Activated CD8-positive, alpha-beta memory T cell treated with anti-CD3 and anti-CD28 coated beads, Interleukin-2, amount 10 ng/mL, durations not matched to agents 7 days and 5 days (primary cell): ENCODE measurements at places on chromosomes 5 and 9. TPM values are rescaled to one million over a fixed set of nuclear protein-coding genes. Genes with fewer than 3 reads are reported as not detected.

Gene CHD1
- total RNA-seq: 40.9 TPM

Gene DOK3
- total RNA-seq: 3.3 TPM

Gene GABRB2
- total RNA-seq: not detected

Gene ZNF883
- not detected for total RNA-seq

Gene SPINK5
- total RNA-seq: not detected

Gene SERF1A
- 6.2 TPM for total RNA-seq

DNA sequence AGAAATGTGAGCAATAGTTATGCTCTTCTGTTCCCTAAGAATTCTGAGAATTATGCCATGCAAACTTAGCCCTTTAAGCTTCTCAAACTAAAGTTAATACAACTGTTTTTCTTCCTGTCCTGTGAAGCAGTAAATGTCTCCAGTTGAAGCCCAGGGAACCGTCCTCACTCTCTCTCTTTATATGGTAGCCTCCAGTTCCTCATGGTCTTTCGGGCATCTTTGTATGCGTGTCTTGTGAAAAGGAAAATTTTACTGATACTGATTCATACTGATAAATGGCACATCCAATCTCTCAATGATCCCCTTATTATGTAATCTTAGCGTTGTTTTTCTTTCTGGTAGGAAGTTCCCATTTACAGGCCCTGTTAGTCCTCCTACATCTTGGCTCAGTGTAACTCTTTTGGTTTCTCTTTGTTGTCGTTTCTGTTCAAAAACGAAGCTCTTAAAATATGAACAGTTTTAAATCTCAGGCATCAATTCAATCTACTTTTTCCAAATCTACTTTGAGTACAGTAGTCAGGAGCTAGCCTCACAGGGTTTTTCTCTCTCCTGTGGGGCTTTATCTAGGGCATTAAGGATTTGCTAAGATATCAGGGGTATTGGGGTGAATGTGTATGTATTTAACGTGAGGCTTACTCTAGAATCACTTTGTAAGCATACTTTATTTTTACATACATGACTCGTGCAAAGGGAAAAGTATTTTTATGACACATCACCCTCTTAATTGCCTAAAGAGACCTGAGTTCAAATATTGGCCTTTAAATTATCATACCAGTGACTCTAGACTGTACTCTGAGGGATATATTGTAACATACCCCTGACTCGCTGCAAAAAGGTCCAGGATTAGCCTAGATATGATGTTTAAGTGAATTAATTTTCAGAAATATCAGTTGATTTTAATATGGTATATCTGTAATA is 258.0 kb downstream of the NR3C1 start:
- no peak overlapping the region for H3K27ac ChIP-seq
- no peak overlapping the region for H3K4me3 ChIP-seq
- H3K27me3 ChIP-seq: no peaks in the 10 kb centered on the region
- H3K36me3 ChIP-seq: peaks cover 22% of the 10 kb centered on the region

- no peaks in the 10 kb centered on the region for H3K4me1 ChIP-seq
- no peak overlapping the region for H3K27ac ChIP-seq
- no peak overlapping the region for H3K4me3 ChIP-seq
- no peaks in the 10 kb centered on the region for H3K27me3 ChIP-seq
- no peaks in the 10 kb centered on the region for H3K36me3 ChIP-seq
- no peak for DNase-seq
These were observed 139.3 kb downstream of the EMB start for GRCh38 chr5:50301756-50302155.

- no peaks in the 10 kb centered on the region for H3K4me1 ChIP-seq
- H3K36me3 ChIP-seq: no peaks in the 10 kb centered on the region
- no peak overlapping the region for H3K4me3 ChIP-seq
- no peaks in the 10 kb centered on the region for H3K27me3 ChIP-seq
- no peak for DNase-seq
These were observed 86.1 kb upstream of the PTPN3 start for GRCh38 chr9:109584205-109584604.

GRCh38 chr9:97617939-97618416 is 15.2 kb downstream of the TSTD2 start:
- H3K27me3 ChIP-seq: no peaks in the 10 kb centered on the region
- peak overlapping the region; percentile 46 for H3K27ac ChIP-seq
- no peak overlapping the region for H3K4me3 ChIP-seq
- peaks cover 16% of the 10 kb centered on the region for H3K4me1 ChIP-seq
- H3K36me3 ChIP-seq: peaks cover 28% of the 10 kb centered on the region

GRCh38 chr5:55495216-55495615 is 39.5 kb downstream of the PLPP1 start:
- no peak for DNase-seq
- no peak overlapping the region for H3K27ac ChIP-seq
